ENCODE measurements at places on chromosomes 4 and X. TPM values are rescaled to one million over a fixed set of nuclear protein-coding genes. Genes with fewer than 3 reads are reported as not detected.

- no peaks in the 10 kb centered on the region for H3K36me3 ChIP-seq
- no peaks in the 10 kb centered on the region for H3K27me3 ChIP-seq
- H3K4me1 ChIP-seq = no peaks in the 10 kb centered on the region
- H3K27ac ChIP-seq = no peak overlapping the region
- no peak overlapping the region for H3K4me3 ChIP-seq
These were observed 36.6 kb upstream of the PAQR3 start for GRCh38 chr4:78975865-78976264.

SAGE1 gene
- total RNA-seq = not detected

- no peak for DNase-seq
- H3K4me1 ChIP-seq = no peaks in the 10 kb centered on the region
- peaks cover 3% of the 10 kb centered on the region for H3K27me3 ChIP-seq
- no peak overlapping the region for H3K27ac ChIP-seq
These were observed 101.7 kb upstream of the GLRA2 start for GRCh38 chrX:14427614-14428013.

FRG2 gene
- total RNA-seq = not detected

DNA sequence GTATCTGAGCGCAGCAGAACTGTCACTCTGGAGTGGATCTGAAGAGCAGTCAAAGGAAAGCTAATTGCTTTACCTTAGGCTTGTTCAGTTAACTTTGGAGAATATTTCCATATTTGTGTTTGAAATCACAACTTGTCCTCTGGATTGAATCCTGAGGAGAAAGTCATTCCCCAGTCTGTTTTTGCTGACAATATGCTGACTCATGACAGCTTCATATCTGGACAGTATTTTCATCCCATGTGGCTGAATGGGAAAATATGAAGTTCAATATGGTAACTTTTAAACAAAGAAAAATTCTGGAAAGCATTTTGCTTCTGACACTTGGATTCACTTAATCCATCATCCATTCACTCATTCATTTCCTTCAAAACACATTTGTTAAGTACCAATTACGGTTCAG is 46.3 kb upstream of the MAGEC3 start:
- no peaks in the 10 kb centered on the region for H3K36me3 ChIP-seq
- no peak overlapping the region for H3K27ac ChIP-seq
- no peak for DNase-seq
- no peaks in the 10 kb centered on the region for H3K27me3 ChIP-seq
- H3K4me3 ChIP-seq = no peak overlapping the region

- H3K27me3 ChIP-seq = peaks cover 6% of the 10 kb centered on the region
- H3K4me1 ChIP-seq = no peaks in the 10 kb centered on the region
- H3K36me3 ChIP-seq = no peaks in the 10 kb centered on the region
- no peak overlapping the region for H3K27ac ChIP-seq
- no peak overlapping the region for H3K4me3 ChIP-seq
These were observed 11.1 kb downstream of the TREX2 start for GRCh38 chrX:153434801-153435200.

ERVMER34-1 gene
- total RNA-seq = 0.07 TPM
